ENCODE measurements at places on chromosomes 7 and 10.

DNA sequence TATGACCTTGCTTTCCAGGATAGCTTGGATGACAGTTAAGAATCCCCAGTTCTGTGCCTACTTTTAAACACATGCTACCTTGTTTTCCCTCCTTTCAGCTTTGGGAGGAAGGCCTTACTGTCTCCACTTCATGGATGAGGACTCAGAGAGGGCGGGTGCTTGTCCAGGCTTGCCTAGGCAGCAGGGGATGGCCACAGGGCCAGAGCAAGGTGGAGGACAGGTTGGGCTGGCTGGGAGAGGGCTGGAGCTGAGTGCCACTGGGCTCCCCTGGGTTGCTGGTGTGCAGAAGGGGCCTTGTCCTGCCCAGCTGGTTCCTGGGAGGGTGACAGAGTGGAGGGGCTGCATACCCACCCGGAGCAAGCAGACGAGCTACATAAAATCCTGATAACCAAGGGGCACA, 117.8 kb downstream of the GRK5 start:
- no peak for DNase-seq

DNA sequence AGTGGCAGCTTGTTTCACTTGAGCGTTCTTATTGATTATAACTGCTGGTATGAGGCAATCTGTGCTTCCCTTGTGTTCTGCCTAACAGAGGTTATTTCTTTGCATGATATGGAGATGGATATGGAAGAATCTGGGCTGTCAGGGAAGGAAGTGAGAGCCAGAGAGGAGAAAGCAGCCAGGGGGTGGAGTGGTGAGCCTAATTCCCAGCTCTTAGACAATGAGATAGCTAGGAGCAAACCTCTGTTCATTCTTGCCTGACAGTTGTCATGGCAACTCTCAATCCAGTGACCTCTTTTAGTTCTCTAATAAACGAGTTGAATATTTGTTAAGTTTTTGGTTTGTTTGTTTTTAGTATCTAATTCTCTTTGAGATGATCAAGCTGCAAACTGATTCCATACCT, 214.3 kb downstream of the NRG3 start:
- no peak for DNase-seq

- DNase-seq, result no peak
Observed at GRCh38 chr10:86969421-86970041, 1.2 kb downstream of the ADIRF start.

DNA sequence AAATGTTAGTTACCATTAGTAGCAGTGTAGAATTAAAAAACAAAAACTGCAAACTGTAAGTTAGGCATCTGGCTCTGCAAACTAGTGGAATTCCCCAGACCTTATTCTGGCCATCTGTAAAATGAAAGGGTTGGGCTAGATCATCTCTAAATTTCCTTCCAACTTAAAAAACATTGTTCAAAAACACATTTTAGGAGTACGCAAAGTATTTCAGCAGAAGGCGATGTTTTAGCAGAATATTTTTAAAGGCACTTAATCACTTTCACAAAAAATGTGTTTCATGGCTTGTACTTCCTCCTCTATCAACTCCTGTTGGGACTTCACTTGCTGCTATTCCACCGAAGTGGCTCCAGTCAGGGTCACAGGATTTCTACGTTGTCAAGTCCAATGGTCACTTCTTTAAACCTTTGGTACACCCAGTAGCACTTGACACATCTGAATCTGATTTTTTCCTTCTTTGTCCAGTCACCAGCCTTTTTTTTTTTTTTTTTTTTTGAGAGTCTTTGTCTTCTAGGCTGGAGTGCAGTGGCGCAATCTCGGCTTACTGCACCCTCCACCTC, 169.0 kb downstream of the AHR start:
- no peak for DNase-seq

DNA sequence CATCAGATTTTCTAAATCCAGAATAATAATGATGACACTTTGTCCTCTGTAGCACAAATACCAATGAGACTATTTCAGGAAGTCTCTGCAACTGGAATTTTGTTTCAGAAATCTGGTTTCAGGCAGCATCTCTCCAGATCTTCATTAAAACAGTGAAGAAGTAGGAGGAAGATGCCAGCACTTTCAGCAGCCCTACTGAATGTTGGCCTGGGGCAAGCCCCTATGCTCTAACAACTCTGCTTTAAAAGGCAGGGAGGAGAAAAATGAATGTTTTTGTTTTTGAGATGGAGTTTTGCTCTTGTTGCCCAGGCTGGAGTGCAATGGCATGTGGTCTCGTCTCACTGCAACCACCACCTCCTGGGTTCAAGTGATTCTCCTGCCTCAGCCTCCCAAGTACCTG, 7.2 kb upstream of the CAV1 start:
- DNase-seq, result no peak

DNA sequence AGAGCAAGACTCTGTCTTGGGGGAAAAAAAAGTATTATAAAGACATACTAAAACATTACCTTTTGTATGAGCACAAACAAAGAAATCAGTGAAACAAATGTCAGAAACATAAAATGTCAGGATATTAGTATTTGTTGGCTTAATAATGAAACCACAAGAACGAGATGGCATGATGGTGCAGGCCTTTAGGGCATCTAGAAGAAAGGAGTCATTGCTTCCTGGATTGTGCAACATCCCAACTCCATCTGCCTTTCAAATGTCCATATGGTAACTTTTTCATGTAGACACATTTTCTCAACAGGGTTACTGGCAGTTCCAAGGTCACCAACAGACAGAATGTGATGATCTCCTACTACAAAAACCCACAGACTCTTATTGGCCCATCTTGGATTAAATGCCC, 96.6 kb downstream of the ZNF248 start:
- DNase-seq, result no peak

DNA sequence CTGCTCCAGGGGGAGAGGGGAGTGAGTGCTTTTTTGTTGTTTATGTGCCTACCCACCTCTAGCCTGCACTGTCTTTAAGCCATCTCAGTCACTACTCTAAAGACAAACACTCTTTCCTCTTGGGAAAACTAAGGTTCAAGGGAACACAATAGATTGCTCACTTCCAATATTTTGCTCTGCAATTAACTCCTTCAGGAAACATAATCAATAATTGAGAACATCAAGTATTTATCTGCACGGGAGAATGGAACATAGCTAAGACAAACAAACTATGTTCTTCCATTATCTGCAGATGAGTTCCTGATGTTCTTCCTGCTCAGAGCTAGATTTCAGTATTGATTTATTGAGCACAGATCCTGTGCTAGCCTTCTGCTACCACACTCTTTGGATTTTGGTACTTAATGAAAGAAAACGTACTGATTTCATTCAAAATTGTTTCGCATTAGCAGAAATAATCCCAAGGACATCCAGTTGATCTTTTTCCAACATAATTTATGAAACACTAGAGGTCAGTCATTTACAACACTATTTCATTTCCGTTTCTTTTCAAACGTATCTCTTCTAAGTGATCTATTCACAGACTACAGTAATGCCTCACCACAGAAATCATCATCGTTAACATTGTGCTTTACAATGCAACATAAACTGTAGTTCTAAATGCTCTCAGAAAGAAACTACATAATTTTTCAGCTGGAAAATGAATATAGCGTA, 8.3 kb downstream of the NEBL start:
- no peak for DNase-seq

GRCh38 chr10:101287997-101288635, 58.9 kb upstream of the LBX1 start:
- no peak for DNase-seq

DNA sequence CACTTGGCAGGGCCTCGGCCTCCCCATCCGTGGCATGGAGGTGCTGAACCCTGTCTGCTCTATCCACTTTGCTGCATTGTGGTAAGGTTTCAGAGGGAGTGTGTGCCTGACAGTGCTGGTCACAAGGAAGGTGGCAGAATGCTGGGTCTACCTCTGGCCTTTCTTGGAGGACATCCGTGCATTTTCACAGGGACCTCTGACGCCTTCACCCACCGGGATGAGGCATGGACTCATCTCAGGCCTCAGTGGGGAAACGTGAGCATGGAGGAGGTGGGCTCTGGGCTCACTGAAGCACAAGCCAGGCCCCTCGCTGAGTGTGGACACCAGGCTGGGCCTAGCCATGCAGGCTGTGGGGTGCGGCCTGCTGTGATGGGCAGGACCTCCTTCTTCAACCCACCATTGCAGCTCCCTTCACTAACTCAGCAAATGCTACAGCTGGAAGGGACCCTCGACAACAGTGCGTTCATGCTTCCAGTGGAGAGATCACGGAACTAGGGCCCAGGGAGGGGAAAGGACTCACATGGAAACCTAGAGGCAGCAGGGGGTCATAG, 8.6 kb downstream of the TBATA start:
- DNase-seq, result no peak

- no peak for DNase-seq
Observed at GRCh38 chr10:133359554-133359971, 1.7 kb upstream of the FUOM start.

- peak; percentile 54 for DNase-seq
Observed at GRCh38 chr10:3071405-3072198, 4.3 kb downstream of the PFKP start.

GRCh38 chr7:157389951-157390730, 53.3 kb downstream of the DNAJB6 start:
- DNase-seq, result no peak

- DNase-seq, result no peak
Observed at GRCh38 chr10:49359349-49360270, 36.3 kb downstream of the DRGX start.

DNA sequence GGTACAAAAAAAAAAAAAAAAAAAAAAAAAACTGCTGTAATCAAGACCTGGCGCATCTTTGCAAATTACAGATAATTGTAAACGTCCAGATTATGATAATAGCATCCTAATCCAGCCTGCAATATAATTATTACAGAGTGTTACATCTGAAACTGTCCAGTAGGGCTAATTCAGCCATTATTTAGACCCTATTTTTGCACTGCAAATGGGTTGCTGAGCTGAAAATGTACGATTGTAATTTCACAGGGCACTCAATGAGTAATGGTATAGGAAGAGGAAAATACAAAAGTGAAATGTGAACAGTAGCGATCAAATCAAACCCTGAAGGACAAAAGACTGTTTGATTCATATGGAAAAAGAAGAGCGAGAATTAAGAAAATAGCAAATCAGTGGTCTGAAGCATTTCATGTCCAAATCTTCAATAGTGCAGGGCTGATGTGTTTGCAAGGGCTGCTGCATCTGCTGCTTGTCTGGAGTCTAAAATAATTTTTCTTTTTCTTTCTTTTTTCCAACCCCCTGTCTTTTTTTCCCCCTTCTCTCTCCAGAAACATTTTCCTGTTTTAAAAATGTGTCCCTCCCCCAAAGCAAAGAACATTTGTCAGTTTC, 8.9 kb downstream of the DLX6 start:
- no peak for DNase-seq

- no peak for DNase-seq
Observed at GRCh38 chr7:15087771-15088170, 185.2 kb upstream of the DGKB start.

DNA sequence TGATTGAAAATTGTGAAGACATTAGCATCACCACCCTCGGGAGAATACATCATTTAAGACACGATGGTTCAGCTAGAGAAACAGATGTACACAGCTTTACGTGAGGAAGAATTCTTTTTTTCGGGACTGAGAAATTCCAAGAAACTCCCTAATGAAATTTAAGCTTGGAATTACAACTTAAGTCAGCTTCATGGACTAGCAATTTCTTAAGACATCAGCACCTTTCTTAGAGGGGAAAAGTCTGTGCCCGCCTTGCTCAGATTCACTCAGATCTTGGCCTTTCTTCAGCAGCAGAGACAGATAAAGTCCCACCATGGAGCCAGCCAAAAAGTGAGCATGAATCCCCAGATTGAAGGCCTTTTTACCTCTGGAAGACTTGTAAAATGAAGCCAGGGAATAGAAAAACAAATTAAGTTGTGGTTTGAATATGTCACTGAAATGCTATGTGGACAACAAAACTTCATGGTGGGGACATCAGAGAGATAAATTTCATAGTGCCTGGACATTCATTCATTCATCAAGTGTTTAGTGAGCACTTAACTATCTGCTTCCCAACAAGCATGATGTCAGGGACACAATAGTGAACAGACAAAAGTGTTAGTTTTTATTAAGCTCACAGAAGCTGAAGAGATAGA, 32.1 kb downstream of the PRKG1 start:
- no peak for DNase-seq

DNA sequence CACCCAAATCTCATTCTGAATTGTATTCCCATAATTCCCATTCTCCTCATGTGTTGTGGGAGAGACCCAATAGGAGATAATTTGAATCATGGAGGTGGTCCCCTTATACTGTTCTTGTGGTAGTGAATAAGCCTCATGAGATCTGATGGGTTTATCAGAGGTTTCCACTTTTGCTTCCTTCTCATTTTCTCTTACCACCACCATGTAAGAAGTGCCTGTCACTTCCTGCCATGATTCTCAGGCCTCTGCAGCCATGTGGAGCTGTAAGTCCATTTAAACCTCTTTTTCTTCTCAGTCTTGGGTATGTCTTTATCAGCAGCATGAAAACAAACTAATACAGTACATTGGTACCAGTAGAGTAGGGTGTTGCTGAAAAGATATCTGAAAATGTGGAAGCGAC, 98.2 kb upstream of the ASAH2 start:
- DNase-seq, result no peak

Measured in stimulated activated CD4-positive, alpha-beta T cell treated with anti-CD3 and anti-CD28 coated beads, Interleukin-2, amount 100 ng/mL, for 4 hours (primary cell).